ENCODE measurements at places on chromosomes 11 and 22. TPM values are rescaled to one million over a fixed set of nuclear protein-coding genes. Genes with fewer than 3 reads are reported as not detected.

GRCh38 chr11:32500001-32500400, 64.7 kb upstream of the WT1 start:
- no peaks in the 10 kb centered on the region for H3K4me1 ChIP-seq
- H3K36me3 ChIP-seq = no peaks in the 10 kb centered on the region
- H3K27me3 ChIP-seq = no peaks in the 10 kb centered on the region
- no peak for DNase-seq
- no peak overlapping the region for H3K27ac ChIP-seq

- no peaks in the 10 kb centered on the region for H3K4me1 ChIP-seq
- no peak overlapping the region for H3K4me3 ChIP-seq
These were observed 3.1 kb downstream of the FDX1 start for GRCh38 chr11:110432713-110433392.

KRTAP5-4 gene
- not detected for total RNA-seq

DNA sequence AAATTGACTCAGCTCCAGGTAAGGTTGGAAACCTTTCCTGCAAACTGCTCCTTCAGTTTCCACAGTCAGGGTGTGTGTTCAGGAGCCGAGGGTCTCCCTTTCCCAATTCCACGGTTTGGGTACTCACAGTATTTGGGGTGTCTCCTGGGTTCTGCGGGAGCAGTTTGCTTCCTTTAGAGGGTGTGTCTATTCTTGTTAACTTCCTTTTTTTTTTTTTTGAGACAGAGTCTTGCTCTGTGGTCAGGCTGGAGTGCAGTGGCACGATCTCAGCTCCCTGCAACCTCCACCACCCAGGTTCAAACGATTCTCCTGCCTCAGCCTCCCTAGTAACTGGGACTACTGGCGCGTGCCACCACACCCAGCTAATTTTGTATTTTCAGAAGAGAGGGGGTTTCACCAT, 251.4 kb downstream of the LUZP2 start:
- no peak overlapping the region for H3K27ac ChIP-seq
- no peaks in the 10 kb centered on the region for H3K4me1 ChIP-seq
- no peak overlapping the region for H3K4me3 ChIP-seq
- no peaks in the 10 kb centered on the region for H3K27me3 ChIP-seq

GRCh38 chr22:48523091-48523490, 1304.6 kb downstream of the BRD1 start:
- H3K27me3 ChIP-seq = no peaks in the 10 kb centered on the region
- no peak for DNase-seq
- no peaks in the 10 kb centered on the region for H3K36me3 ChIP-seq
- H3K4me3 ChIP-seq = no peak overlapping the region

TTC28 gene
- 54.6 TPM for total RNA-seq

DNA sequence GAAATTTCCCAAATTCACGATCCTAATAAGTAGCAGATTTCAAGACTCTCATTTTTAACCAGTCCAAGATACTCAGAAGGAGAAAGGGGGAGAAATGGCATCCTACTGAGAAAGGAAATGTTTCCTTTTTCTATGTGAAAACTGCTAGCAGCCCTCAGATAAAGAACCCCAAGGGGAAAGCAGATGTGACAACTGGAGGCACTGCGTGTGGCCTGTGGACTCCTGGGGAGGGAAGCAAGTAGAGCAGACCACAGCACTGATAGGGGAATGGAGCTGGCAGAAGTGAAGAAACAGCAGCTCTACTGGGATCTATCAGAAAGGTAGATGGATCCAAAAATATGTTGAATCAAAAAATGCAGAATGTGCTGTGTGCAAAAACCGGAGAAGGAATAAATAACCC, 239.7 kb upstream of the API5 start:
- H3K27me3 ChIP-seq = no peaks in the 10 kb centered on the region
- H3K27ac ChIP-seq = no peak overlapping the region

DNA sequence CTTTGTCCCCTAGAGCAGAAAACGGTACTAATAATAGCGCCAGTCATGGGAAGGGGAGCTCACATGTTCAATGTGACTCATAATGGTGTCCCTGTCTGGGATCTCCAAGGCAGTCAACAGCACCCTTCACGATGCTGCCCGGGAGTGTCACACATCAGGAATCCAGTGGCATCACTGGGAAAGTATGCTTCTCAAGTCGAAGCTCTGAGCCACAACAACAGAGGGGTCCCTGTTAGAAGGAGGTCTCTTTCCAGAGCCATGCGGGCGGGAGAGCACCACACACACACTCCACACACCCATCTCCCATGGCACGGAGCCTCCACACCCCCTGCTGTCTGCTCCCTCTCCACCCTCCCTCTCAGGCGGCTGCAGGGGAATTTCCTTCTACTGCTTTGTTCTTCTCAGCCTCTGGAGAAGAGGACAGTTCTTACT, 119.7 kb downstream of the ETS1 start:
- H3K36me3 ChIP-seq = peaks cover 1% of the 10 kb centered on the region
- peak overlapping the region; percentile 71 for H3K27ac ChIP-seq
- H3K4me1 ChIP-seq = no peaks in the 10 kb centered on the region
- H3K27me3 ChIP-seq = no peaks in the 10 kb centered on the region

GRCh38 chr22:19742160-19743066, 18.2 kb upstream of the TBX1 start:
- no peaks in the 10 kb centered on the region for H3K27me3 ChIP-seq
- H3K36me3 ChIP-seq = no peaks in the 10 kb centered on the region
- H3K27ac ChIP-seq = no peak overlapping the region
- H3K4me3 ChIP-seq = no peak overlapping the region
- H3K4me1 ChIP-seq = no peaks in the 10 kb centered on the region

RAG1 gene
- 0.41 TPM for total RNA-seq
